Urothelium cell line (cell line): ENCODE measurements at places on chromosomes 7 and 10.

GRCh38 chr10:128009372-128010126, 102.6 kb downstream of the PTPRE start:
- DNase-seq: no peak

GRCh38 chr7:55194522-55194921, 170.6 kb upstream of the LANCL2 start:
- no peak for DNase-seq

GRCh38 chr10:78165617-78166016, 132.0 kb downstream of the RPS24 start:
- no peak for DNase-seq

GRCh38 chr7:30302656-30303311, 18.4 kb downstream of the ZNRF2 start:
- no peak for DNase-seq

DNA sequence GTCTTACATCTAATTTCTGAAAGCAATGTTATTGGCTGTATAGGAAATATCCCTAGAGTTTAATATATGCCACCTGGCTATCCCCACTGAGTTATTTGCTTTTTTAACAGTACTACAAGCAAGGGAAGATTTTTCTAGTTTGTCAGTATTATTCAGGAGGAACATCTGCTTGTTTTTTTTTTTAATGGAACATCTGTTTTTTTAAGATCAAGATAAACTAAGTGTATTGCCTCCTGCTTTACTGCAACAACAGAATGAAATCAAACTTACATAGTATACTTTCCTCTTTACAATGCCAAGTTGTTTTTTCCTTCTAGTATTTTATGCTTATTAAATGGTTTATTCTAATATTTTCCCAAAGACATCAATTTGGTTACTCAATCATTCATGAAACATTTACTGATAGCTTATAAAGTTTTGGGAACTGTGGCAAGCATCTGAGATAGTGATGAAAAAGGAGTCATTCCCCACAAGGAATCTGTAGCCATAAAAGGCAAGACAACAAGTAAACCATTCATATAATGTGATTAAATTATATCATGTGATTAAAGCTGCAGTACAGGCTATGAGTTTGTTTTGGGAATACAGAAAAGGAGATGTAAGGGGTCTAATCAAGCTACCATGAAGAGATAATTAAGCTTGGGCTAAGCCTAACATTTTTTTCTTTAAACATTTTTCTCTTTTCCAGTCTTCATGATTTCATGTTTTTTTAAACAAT, 17.4 kb downstream of the MTPN start:
- no peak for DNase-seq

GRCh38 chr7:148584154-148584827, 6.3 kb upstream of the C7orf33 start:
- no peak for DNase-seq

DNA sequence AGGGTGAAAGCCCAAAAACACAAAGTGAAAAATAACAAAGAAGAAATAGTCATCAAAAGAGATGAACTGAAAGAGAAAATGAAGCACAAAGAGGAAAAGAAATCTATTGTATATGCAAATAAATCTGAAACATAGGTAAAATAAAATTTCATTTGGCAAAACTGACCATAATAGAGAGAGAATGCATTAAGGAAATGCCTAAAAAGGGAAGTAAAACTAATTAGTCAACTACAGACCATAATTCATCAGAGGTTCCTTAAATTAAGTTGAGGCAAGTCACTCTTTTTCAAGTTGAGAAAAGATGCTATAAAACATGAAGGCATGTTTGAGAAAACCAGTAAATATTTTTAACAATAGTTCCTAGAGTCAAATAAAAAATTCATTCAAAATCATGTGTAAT, 233.3 kb downstream of the LRRN3 start:
- DNase-seq: no peak

DNA sequence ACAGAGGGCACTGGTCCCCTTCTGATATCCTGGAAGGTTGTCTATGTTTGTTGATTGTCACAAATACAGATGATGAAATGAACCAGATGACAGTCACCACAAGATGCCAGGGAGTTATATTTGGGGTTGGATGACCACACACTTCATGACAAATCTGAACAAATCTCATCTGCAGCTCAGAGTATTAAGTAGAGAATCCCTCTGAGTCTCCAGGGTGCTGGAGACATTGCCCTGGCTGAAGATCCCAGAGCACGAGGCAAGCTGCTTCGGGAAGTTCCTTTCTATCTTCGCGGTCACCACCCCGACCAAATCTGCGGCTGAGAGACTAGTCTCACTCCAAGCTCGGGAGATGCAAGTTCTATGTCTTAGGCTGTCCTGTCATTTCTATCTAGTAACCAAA, 9.0 kb downstream of the DENND2A start:
- DNase-seq: no peak

DNA sequence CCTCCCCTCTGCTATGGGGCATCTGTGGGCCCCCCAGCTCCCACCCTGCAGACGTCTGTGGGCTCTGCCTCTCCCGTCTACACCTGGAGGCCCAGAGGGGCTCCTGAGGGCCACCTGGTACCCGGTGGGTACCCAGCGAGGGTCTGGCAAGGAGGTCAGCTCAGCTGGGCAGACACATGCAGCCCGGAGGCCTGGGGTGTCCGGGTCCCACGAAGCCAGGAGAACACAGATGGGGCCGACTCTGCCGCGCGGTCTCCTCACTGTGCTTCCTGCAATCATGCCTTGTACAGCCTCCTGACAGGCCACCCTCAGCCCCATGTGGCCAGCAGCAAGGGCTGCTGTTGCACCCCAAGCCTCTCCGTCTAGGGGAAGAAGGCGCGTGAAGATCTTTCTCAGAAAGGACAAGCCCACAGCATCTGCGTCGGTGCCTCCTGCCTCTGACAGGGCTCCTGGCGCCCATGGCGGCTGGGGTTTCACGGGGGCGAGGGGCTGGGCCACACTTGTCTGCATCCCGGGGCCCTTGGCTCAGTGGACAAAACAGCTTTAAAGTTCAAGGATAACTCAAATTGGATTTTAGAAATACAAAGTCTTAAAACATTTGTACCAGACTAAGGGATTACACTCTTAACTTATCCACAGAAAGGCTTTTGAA, 391.3 kb downstream of the DNAJB6 start:
- no peak for DNase-seq

DNA sequence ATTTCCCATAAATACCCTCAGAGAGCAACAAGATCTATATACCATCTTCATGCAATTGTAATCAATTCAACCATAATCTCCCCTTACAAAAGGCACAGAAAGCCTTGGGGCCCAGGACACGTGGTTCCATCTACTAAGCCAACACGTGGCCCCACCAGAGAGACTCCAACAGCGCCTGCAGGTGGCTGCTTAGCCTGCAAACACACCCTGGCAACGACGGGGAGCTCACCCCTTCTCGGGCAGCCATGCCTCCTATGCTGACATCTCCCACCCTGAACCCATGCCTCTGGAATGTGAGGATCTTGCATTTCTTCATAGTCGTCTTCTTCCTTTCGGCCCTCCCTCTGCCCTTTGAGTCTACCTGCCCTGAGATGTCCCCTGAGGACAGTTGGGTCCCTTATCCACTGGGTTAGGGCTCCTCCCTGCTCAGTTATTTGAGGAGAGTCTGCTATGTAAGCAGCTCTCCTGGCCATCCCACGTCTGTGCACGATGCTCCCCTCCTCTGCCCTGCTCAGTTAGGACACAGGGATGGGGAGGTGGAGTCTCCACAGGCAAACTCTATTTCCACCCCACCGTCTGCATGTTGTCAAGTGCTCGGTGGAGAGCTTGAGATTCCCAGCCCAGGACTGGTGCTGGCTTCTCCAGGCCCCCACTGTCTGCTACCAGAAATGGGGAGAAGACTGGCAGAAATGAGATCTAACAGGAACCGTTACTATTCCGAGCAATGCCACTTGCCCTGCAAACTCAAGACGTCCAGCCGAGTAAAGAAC, 36.5 kb downstream of the EBF3 start:
- DNase-seq: no peak

- no peak for DNase-seq
Observed at GRCh38 chr10:123471811-123472210, 194.3 kb upstream of the GPR26 start.

GRCh38 chr7:27235387-27236311, 7.0 kb upstream of the EVX1 start:
- peak; percentile 88 for DNase-seq

DNA sequence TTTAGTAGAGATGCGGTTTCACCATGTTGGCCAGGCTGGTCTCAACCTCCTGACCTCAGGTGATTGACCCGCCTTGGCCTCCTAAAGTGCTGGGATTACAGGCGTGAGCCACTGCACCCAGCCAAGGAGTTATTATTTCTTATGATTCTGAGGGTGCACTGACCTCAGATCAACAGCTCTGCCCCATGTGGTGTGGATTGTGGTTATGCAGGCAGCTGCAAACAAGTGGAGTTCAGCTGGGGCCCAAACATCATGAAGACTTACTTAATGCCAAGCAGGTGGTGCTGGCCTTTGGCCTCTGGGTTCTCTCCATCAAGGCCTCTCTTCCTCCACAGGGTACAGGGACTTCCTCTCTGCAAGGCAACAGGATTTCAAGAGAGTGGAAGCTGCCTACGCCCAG, 45.1 kb upstream of the OPTN start:
- no peak for DNase-seq

- DNase-seq: no peak
Observed at GRCh38 chr7:21108182-21108581, 319.7 kb upstream of the SP4 start.

GRCh38 chr7:130135208-130136205, 65.2 kb downstream of the KLHDC10 start:
- DNase-seq: no peak

DNA sequence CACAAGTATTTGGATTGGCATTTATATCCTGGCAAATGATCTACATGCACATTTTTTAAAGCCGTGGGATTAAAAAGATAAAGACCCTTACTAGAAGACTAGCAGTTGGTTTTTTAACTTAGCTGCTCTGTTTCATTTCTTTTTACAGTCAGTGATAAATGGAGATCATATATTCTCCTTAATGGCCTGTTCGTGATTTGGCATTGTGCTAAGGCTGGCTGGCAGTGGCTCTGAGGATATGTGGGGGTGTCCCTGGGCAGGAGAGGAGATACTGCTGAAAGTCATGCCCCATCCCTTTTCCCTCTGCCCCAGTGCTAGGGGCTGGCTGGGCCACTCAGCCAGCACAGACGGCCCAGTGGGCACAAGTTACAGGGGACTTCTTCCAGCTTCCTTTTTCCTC, 341.7 kb downstream of the PRPF18 start:
- no peak for DNase-seq

DNA sequence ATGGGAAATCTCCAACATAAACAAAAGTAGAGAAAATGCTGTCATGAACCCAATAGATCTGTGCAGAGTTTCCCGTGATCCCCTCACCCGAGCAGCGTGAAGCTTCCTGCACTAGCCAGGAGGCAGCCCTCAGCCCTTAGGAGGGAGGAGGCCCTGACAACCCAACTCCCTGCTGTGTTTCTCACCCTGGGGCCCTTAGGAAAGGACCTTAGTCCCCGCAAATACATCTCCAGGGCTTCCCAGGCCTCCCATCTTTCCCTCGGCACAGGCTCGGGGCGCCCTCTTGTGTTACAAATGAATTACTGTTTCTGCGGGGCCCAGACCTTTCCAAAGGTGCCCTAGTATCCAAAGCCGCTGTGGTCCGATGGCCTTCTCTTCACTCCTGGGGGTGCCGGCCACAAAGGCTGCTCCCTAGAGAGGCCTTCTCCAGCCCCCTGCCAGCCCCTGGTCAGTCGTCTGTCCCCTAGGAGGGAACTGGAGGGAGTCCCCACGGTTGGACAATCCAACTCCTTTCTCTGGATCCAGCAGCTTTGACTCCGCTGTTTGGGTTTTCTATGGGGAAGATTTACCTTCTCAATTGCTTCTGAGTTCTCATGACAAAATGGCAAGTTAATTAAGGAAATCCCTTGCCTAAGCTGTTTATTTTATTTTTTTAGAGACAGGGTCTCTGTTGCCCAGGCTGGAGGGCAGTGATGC, 49.9 kb upstream of the SH2B2 start:
- peak; percentile 93 for DNase-seq

DNA sequence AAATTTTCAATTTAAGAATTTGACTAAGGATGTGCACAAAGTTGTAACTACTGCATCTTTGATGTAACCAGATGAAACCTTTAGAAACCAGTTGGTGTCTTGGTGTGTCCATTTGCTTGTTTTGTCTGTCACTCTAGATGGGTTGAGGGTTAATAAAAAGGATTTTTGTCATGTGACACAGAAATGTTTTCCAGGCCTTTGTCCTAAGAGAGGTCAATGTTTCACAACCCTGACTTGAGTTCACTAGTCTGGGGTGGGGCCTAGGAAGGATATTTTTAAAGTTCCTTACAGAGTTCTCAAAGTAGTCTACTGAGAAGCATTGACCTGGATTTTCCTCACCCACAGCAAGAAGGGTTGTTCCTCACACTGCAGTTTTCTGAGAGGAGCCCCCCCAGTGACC, 90.3 kb downstream of the HERPUD2 start:
- DNase-seq: no peak

GRCh38 chr7:497346-497745, 22.3 kb downstream of the PDGFA start:
- no peak for DNase-seq

DNA sequence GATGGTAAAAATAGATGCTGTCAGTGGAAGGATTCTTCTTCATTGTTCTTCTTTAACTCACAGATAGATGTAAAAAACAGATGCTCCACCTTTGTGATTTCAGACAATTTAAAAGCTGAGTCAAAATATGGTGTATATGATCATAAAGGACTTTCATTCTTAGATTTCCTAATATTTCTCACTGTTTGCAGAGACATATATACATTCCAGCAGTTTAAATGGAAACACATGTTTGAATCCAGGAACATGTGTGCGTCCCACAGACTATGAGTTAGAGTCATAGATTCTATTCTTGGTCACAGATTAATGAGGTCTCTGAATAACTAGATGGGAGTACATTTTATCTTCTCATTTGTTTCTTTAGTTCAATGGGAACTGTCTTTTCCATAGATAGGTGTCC, 109.6 kb downstream of the BICC1 start:
- DNase-seq: no peak

- DNase-seq: no peak
Observed at GRCh38 chr7:132573251-132573955, 2.9 kb downstream of the PLXNA4 start.

DNA sequence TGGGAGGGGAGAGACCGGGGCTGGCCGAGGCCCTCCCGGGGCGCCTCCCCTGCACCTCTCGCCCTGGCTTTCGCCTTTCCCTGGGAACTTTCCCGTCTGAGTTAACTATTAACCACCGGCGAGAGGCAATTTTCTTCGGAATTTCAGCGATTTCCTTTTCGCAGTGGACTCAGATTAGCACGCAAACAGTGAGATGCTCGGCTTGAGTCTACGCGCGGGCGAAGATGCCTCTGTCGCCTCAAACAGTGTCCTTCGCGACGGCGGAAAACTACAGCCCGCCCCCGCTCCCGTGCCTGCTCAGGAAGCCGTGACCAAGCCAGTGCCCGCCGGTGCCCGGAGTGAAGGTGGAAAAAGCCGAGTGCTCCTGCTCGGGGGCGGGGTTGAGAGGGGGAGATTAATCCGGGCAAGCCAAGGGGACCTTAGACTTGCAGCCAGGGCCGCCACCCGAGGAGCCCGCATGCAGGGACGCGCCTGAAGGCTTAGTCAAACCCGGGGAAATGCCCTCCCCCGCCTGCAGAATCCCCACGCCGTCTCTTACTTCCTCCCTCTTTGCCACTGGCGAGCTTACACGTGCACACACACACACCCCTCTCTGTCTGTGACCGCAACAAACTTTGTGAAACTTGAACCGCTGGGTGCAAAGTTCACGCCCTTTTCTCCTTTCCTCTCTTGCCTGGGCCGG, 14.5 kb upstream of the PAX2 start:
- peak; percentile 44 for DNase-seq

- no peak for DNase-seq
Observed at GRCh38 chr10:29896053-29896452, 163.3 kb downstream of the JCAD start.

GRCh38 chr7:13091974-13092707, 404.7 kb downstream of the ARL4A start:
- no peak for DNase-seq
